ENCODE measurements at places on chromosomes 6 and 20. TPM values are rescaled to one million over a fixed set of nuclear protein-coding genes. Genes with fewer than 3 reads are reported as not detected.

Gene PAK5
- not detected for total RNA-seq

Gene THBD
- 8.4 TPM for total RNA-seq

Gene ACTL10
- 2.0 TPM for total RNA-seq

GRCh38 chr6:158843751-158844683 lies 24.8 kb upstream of the EZR start:
- no peak for DNase-seq

GRCh38 chr20:24993337-24994185 lies 1.0 kb upstream of the APMAP start:
- DNase-seq: peak; percentile 72

- no peak for DNase-seq
These were observed 3.6 kb downstream of the SRSF3 start for GRCh38 chr6:36597775-36598174.
